ENCODE measurements at places on chromosomes 13 and 19.

GRCh38 chr19:11100049-11100448 lies 10.8 kb downstream of the LDLR start:
- DNase-seq: no peak

GRCh38 chr13:53499576-53500133 lies 471.0 kb downstream of the OLFM4 start:
- no peak for DNase-seq

GRCh38 chr13:99034333-99035085 lies 56.6 kb upstream of the DOCK9 start:
- no peak for DNase-seq

DNA sequence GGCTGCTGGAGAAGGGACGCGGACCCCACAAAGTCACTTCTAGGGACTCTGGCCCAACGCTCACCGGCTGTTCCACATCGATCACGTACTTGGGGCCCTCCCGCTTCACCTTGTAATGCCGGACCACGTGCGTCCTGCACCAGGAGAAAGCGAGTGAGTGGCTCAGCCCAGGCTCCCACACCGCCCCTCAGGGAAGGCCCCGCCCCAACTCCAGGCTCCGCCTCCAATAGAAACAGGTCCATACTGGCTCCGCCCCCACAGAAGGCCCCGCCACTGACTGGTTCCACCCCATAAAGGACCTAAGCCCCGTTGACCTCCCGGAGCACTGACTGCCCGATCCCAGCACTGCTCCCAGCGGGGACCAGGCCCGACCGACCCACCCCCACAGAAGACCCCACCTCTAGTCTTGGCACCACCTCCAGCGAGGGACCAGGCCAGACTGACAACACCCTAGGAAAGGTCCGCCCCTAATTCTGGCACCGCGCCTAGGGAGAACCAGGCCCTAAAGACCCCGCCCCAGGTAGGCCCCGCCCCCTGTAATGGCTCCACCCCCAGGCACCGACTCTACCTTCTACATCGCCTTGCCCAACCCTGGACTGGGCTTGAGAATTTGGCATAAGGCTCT lies 11.3 kb downstream of the STAP2 start:
- DNase-seq: peak; percentile 33

- no peak for DNase-seq
Measured at GRCh38 chr19:9171393-9171991, 7.3 kb upstream of the OR7D2 start.

DNA sequence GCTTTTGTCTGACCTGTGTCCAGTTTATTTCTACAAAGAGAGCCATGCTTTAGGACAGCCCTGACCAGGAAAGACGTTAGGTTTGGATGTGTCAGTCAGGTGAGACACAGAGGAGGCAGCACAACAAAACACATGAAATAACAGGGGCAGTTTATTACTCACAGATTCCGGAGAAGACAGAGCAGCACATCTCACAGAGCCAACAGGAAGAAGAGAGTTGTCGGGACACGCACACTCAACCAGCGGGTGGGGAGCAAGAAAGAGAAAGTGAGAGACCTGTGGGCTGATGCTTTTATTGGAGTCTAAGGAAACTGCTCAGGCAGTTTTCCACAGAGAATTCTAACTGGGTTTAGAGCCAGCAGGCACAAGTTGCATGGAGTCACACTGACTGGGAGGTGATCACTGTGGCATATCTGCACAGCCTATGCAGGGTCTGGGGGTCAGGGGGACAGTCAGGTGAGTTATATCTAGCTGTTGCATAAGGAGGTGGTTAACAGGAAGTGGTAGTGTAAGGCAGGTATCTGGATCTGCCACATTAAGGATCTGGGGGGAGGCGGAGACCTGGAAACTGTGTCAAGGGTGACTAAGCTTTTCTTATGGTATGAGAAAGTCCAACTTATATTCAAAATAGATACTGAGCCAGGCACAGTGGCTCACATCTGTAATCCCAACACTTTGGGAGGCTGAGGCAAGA lies 24.1 kb upstream of the CEACAM20 start:
- DNase-seq: no peak

Measured in stimulated activated CD8-positive, alpha-beta memory T cell treated with anti-CD3 and anti-CD28 coated beads, Interleukin-2, amount 100 ng/mL, for 1 hour (primary cell).